GM23248 (cell line): ENCODE measurements at places on chromosomes 1 and 21. TPM values are rescaled to one million over a fixed set of nuclear protein-coding genes. Genes with fewer than 3 reads are reported as not detected.

Gene S100A9
- not detected in 2 replicates for total RNA-seq

Gene BRDT
- not detected in 2 replicates for total RNA-seq

Gene TNFRSF8
- total RNA-seq: not detected in 2 replicates

GRCh38 chr1:180247061-180247460, 17.0 kb downstream of the LHX4 start:
- H3K4me1 ChIP-seq: no peaks in the 10 kb centered on the region
- H3K27ac ChIP-seq: no peak overlapping the region
- H3K4me3 ChIP-seq: no peak overlapping the region
- H3K36me3 ChIP-seq: no peaks in the 10 kb centered on the region

GRCh38 chr1:36343651-36344394, 20.4 kb upstream of the EVA1B start:
- H3K4me1 ChIP-seq: peaks cover 12% of the 10 kb centered on the region
- no peak overlapping the region for H3K4me3 ChIP-seq
- peak; percentile 19 for DNase-seq
- no peaks in the 10 kb centered on the region for H3K27me3 ChIP-seq
- peak overlapping the region; percentile 85 for H3K27ac ChIP-seq

DNA sequence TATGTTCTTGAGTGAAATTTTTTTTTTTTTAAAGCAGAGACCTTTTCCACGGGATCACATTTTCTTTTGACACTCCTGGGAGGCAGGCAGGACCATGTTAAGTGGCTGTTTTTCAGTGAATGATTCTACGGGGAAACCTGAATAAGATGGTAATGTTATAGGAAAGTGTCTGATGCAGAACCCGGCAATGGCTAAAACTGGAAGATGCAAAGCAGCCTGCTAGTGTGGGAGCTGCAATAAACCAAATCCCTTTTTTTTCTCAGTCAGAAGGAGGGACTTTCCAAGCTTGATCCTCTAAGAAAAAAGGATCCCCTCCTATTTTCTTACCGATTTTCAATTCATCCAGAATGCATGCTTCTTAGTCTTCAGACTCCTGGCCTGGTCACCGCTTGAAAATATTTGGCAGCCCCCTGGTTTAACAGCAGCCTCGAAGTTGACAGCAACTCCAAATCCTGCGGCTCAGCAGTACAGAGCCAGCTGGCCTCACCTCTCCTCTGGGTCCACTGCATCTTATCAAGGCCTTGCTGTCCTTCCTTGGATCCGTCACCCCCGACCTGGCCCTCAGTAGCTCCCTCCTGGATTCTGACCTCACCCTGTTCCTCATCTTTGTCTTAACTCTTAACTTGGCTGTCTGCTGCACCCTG, 5.6 kb downstream of the MX2 start:
- H3K27ac ChIP-seq: no peak overlapping the region
- no peak overlapping the region for H3K4me3 ChIP-seq
- DNase-seq: no peak
- no peaks in the 10 kb centered on the region for H3K36me3 ChIP-seq
- peaks cover 4% of the 10 kb centered on the region; the same call in 1 of the 2 replicates for H3K4me1 ChIP-seq

DNA sequence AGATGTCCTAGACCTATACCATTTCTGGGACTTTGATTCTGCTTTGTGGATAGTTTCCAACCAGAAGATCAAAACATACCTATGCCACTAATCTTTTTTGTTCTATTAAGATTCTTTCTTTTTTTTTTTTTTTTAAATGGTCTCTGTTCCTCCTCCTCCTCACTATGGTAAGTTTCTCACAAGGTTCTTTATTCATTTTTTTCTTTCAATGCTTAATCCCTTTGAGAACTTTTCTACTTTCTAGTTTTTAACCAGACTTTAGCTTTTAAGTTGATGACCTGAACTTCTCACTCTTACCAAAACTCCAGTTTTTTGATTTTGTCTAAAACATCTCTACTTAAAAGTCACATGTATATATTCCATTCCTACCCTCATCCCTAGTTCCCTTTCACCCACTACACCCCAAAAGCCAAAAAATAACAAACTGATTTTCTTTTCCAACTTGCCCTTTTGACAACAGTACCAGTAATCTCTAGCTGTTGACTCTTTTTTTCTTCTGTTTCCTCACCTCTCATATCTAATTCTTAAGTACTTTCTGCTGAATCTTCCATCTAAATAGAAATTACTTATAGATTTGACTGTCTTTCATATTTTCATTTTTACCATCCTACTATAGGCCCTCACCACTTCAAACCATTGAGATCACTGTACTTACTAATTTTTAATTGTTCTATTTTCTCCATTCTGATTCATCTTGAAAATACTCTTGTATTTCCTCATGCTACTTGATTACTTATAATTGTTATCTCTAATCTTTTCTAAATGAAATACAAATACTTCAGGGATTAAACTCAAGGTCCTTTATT, 6.1 kb downstream of the CEPT1 start:
- H3K27me3 ChIP-seq: no peaks in the 10 kb centered on the region
- H3K27ac ChIP-seq: no peak overlapping the region
- no peak overlapping the region for H3K4me3 ChIP-seq
- H3K4me1 ChIP-seq: peaks cover 25% of the 10 kb centered on the region

DNA sequence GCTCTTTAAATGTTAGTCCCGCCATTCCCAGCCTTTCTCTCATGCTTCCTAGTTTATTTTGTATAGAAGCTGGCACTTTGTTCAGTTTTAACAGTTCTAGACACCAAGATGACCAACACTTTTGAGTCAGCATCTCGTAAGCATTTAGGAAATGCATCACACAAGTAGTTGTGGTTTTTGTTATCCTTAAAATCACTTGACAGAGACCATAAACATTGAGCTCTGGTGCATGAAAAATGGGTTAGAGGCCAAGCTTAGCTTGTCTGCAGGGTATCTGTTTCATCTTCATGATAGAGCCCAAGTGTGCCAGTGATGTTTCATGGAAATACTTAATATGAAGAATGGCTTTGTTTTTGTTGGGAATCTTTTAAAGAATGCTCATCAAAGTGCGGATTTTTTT, 159.7 kb downstream of the DISP1 start:
- no peak overlapping the region for H3K4me3 ChIP-seq
- no peaks in the 10 kb centered on the region for H3K36me3 ChIP-seq
- H3K4me1 ChIP-seq: peaks cover 35% of the 10 kb centered on the region
- DNase-seq: peak; percentile 93
- no peaks in the 10 kb centered on the region for H3K27me3 ChIP-seq

DNA sequence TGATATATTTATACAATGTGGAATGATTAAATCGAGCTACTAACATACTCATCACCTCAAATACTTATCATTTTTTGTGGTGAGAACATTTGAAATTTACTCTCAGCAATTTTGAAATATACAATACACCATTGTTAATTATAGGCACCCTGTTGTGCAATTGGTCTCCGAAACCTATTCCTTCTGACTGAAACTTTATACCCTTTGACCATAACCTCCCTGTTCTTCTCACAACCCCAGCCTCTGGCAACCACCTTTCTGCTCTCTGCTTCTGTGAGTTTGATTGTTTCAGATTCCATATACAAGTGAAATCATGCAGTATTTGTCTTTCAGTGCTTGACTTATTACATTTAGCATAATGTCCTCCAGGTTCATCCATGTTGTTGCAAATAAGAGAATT, 49.5 kb downstream of the SETD4 start:
- H3K36me3 ChIP-seq: no peaks in the 10 kb centered on the region
- H3K4me3 ChIP-seq: no peak overlapping the region

DNA sequence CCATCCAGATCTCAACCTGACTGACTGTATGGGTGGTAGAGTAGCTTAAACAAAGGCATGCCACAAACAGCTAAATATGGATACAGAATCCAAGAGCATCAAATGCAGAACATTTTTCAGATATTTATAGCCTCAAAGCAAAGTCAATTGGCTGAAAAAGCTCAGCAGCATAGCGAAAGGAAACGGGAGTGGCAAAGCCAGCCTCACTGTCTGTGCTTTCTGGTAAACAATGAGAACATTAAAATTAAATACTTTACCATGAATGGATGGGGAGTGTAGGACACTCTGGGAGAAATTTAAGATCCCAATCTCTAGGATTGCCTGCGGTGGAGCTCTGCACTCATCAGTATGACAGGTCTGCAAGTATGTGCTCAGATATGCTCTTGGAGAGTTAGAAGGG, 4.4 kb downstream of the RASAL2 start:
- no peaks in the 10 kb centered on the region for H3K27me3 ChIP-seq
- H3K4me1 ChIP-seq: peaks cover 45% of the 10 kb centered on the region
- DNase-seq: no peak
- H3K4me3 ChIP-seq: no peak overlapping the region
- H3K36me3 ChIP-seq: no peaks in the 10 kb centered on the region
- no peak overlapping the region for H3K27ac ChIP-seq

- H3K4me1 ChIP-seq: 0 out of 2 replicates have a peak, but pooled peaks cover 4% of the 10 kb centered on the region
- H3K4me3 ChIP-seq: no peak overlapping the region
- H3K27ac ChIP-seq: no peak overlapping the region
- DNase-seq: no peak
Observed at GRCh38 chr1:113031171-113031933, 41.6 kb upstream of the LRIG2 start.

- no peak overlapping the region for H3K4me3 ChIP-seq
- H3K36me3 ChIP-seq: no peaks in the 10 kb centered on the region
- DNase-seq: no peak
- peaks cover 17% of the 10 kb centered on the region for H3K4me1 ChIP-seq
- no peak overlapping the region for H3K27ac ChIP-seq
Observed at GRCh38 chr1:232789651-232790050, 15.6 kb upstream of the MAP10 start.

DNA sequence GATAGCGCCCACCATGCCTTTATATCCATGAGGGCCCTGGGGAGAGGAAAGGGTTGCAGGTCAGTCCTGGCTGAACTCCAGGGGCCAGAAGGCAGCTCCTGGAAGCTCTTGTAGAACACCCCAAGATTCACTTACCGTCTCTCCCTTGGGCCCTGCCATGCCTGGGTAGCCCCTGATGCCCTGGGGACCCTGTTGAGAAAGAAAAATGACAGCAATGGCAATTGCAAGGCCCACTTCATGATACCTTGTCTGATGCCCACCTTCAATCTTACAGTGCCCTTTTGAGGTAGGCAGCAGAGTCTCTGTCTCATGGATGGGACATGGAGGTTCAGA, 7.0 kb downstream of the COL9A2 start:
- H3K4me3 ChIP-seq: no peak overlapping the region
- peaks cover 8% of the 10 kb centered on the region for H3K4me1 ChIP-seq
- no peak for DNase-seq
- no peaks in the 10 kb centered on the region for H3K27me3 ChIP-seq
- no peak overlapping the region for H3K27ac ChIP-seq

DNA sequence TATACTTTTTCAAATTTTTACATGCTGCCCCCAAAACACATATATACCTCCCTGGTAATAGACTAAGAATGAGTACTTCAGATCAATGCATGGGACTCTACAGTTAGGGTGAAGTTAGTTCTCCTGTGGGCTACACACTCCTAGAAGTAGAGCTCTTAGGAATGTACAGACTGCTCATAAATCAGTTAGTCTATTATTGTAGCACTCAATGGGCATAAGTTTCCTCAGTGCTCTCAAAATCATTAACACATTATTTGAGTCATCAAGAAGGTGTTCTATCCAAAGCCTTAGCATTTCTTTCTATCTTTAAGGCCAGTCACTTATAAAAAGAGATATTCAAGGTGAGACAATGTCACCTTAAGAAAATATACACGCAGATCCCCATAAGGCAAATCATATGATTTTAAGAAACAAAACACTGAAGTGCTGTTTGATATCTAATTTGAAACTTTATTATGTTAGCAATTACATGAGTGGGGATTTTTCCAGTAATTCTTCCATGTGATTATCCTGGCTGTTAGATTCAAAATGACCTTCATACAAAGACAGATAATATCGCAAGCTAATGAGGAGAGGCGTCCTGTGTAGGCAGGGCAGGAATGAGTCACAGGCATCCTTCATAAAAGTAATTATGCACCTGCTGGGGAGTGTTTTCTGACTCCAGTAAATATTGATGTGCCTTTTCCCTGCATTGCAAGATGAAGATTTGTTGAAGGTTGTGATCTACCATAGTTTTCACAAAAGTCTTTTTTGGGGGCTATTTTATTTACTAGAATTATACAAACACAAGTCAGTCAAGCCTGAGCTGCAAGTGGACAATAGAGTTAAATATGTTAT, 167.2 kb upstream of the ATP1B1 start:
- no peak overlapping the region for H3K4me3 ChIP-seq
- DNase-seq: no peak
- H3K27ac ChIP-seq: no peak overlapping the region
